NCI-H2029 (cell line): ENCODE measurements at places on chromosomes 1 and 21.

- no peak for DNase-seq
Measured at GRCh38 chr1:175274368-175274767, 81.8 kb upstream of the KIAA0040 start.

DNA sequence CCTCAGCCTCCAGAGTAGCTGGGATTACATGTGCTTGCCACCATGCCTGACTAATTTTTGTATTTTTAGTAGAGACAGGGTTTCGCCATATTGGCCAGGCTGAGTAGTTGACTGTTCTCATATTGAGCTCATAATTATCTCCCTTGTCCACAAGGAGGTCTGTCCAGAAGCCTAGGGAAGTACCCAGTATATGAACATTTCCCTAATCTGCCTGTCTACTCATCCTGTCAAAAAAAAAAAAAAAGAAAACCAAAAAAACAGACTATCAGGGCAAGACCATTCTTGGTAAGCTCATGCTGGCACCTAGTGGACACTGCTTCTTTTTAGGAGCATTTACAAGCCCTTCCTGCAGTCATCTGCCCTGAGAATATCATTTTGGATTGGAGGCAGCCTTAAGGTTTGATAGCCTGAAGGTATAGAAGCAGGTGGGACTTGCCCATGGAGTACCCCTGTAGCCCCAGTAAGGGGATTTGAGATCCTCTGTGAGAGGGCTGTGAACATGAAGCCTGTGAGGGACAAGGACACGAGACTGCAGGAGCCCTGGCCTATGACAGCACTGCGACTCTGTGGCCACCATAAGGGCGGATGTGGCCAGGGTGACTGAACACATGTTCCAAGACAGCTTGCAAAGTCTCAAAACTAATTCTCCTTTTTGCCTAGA lies 10.8 kb upstream of the DUSP12 start:
- no peak for DNase-seq

DNA sequence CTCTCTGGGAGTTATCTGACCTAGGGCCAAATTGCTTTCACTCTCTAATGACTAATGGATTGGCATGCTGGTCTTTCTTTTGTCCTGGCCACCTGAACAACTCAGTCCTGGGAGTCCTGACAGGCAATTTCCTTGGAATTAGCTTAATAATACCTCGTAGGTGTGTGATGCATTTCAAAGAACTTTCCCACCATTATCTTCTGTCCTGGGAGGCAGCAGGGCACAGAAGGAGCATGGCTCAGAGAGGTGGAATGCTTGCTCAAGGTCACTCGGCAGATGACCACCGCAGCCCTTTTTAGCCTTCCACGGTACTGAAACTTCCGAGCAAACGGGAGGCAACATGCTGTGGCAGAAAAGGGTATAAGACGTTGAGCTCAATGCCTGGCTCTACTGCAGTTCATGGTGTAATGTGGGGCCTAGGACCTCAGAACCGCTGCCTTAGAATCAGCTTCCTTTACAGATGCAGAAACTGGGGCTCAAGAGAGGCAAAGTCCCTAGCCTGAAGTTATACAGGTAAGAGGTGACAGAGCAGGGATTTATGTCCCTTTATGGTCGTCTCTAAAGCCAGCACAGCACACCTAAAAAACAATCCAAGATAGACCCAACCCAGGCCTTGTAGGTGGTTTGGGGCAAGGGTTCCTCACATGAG lies 3.2 kb downstream of the ID3 start:
- peak; percentile 37 for DNase-seq

GRCh38 chr1:17706445-17706844 lies 48.7 kb upstream of the ACTL8 start:
- DNase-seq: no peak

DNA sequence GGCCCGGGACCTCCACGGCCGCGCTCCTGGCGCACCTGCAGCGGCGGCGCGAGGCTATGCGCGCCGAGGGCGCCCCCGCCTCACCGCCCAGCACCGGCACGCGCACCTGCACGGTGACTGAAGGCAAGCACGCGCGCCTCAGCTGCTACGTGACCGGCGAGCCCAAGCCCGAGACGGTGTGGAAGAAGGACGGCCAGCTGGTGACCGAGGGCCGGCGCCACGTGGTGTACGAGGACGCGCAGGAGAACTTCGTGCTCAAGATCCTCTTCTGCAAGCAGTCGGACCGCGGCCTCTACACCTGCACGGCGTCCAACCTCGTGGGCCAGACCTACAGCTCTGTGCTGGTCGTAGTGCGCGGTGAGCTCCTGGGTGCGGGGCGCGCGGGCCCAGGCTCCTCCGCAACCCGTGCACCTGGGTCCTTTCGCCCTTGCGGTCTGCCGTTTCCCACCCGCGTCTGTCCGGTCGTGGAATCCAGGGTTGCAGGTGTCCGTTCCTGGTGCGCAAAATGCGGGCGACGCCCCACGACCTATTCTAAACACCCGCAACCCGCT lies 4.6 kb downstream of the OBSCN start:
- no peak for DNase-seq

GRCh38 chr1:4126251-4126650 lies 226.2 kb upstream of the C1orf174 start:
- DNase-seq: no peak

DNA sequence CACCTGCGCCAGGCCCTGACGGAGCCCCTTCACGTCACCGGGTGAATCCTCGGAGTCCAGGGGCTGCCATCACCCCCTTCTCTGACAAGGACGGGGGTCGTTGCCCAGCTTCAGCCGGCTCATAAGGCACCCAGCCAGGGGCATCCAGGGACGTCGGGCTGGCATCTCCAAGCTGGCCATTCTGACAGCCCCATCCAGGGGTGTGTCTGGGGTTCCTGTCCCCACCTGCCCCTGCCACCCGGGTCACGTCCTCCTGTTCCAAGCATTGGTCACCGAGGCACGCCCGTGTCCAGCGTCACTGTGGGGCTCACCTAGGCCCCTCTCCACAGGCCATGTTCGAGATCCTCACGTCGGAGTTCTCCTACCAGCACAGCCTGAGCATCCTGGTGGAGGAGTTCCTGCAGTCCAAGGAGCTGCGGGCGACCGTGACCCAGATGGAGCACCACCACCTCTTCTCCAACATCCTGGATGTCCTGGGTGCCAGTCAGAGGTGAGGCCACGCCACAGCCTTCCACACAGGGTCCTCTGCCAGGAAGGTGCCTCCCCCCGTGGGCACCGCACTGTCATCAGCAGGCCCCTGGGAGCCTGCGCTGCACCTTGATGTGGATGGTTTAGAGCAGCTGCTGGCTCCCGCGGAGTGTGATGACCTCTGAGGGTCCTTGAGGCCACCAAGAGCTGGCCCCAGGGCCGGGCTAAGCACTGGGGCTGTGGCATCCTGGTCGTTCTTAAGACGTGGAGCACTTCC lies 14.8 kb downstream of the ARHGEF16 start:
- no peak for DNase-seq

DNA sequence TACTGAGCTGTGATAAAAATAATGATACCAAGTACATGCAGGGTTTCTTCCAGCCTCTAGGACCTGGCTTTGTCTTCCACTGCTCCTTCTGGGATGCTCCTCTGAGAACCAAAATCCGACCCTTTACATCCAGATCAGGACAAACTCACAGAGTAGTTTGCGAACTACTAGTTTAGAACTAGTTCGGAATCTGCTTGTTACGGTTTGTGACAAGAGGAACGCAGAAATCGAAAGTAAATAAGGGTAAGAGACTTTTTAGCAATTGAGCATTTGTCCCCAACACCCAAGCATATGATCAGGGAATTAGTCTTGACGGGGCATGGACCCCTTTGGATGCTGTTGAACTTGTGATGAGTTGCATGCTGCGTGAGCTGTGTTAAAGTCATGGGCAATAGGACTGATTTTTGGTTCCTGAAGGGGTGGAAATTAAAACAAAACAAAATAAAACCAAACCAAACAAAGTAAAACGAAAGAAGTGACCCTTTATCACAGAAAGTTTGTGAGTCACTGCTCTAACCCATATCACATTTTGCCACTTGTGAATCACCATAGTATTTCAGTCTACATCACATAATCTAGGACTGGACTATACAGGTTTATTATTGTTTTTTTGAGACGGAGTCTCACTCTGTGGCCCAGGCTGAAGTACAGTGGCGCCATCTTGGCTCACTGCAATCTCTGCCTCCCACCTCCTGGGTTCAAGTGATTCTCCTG lies 35.7 kb upstream of the ERRFI1 start:
- no peak for DNase-seq

GRCh38 chr1:44112486-44112885 lies 6.1 kb upstream of the KLF17 start:
- no peak for DNase-seq

- DNase-seq: no peak
Measured at GRCh38 chr1:67675800-67676199, 9.2 kb upstream of the GADD45A start.

DNA sequence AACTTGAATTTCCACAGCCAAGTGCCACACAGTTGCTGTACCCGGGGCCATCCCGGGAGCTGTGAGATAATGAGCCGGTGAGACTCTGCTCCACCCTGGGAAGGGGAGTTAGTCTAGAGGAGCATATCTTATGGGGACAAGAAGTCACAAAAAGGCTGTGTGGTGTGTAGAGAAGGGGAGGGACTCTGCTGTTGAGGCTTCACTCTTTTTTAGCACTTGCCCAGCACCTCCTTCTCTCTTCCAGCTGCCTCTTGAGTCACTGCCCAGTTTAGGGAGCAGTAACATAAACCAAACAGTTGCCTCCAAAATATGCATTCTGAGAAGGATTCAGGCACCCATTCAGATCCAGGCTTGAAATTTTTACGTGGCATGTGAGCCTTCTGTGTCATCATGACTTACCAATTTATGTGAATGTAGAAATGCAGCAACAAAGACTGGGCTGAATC lies 744 bp upstream of the WDR26 start:
- no peak for DNase-seq

DNA sequence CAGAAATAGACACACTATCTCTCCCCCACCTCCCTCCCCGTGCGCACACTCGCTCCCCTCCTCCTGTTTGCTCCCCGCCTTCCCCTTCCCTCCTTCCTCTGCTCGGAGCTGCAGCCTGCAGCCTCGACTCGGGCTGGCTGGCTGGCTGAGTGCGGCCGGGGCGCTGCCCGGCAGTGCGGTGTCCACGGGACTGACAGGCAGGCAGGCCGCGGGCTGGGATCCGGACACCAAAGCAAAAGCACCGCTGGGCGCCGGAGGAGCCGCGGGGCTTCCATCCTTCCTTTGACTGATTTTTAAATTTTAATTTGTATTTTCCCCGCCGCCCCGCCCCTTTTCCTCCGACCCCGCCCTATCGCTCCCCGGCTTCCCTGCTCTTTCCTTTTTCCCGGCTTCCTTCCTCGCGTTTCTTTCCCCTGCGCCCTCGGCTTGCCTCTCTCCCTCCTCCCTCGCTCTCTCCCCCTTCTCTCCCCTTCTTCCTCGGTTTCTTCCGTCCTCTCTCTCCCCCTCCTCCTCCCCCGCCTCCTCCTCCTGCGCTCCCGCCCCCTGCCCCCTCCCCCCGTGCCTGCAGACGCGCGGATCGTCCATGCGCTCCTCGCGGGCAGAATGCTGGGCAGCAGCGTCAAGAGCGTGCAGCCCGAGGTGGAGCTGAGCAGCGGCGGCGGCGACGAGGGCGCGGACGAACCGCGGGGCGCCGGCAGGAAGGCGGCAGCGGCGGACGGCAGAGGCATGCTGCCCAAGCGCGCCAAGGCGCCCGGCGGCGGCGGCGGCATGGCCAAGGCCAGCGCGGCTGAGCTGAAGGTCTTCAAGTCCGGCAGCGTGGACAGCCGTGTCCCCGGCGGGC lies 109.4 kb downstream of the NAV1 start:
- peak; percentile 54 for DNase-seq

DNA sequence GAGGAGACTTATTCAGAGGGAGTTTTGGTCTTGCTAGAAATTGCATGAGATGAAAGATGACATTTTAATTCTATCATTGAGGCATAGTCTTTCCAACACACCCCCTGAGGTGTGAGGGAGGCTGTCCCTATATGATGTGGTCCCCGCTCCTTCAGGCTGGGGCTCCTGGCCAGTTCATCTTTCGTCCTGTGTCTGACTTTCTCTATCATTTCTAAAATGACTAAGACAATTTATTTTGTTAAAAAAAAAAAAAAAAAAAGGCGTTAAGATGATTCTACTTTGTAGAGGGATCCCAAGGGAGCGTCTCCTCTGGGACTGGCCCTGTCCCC lies 50.5 kb downstream of the PRKCZ start:
- no peak for DNase-seq

DNA sequence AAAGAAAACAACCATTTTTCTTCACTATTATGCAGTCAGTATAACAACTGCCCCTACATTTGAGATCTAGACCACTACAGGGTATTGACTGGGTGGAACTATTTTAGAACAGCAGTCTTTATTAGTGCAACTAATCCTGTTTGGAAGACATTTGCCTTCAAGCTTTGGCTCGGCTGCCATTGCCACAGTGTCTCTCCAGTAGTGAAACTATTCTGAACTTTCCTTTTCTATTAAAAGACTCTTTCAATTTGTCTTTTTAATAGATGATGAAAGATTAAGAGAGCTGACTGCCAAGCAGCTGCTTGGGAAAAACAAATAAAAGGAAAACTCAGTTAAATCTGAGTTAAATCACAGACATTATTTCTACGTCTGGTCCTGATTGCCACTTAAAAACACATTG lies 49.3 kb downstream of the LPGAT1 start:
- no peak for DNase-seq
